ENCODE measurements at places on chromosomes 5 and 9.

GRCh38 chr9:5512658-5513452 lies 2.5 kb downstream of the PDCD1LG2 start:
- no peak for DNase-seq

DNA sequence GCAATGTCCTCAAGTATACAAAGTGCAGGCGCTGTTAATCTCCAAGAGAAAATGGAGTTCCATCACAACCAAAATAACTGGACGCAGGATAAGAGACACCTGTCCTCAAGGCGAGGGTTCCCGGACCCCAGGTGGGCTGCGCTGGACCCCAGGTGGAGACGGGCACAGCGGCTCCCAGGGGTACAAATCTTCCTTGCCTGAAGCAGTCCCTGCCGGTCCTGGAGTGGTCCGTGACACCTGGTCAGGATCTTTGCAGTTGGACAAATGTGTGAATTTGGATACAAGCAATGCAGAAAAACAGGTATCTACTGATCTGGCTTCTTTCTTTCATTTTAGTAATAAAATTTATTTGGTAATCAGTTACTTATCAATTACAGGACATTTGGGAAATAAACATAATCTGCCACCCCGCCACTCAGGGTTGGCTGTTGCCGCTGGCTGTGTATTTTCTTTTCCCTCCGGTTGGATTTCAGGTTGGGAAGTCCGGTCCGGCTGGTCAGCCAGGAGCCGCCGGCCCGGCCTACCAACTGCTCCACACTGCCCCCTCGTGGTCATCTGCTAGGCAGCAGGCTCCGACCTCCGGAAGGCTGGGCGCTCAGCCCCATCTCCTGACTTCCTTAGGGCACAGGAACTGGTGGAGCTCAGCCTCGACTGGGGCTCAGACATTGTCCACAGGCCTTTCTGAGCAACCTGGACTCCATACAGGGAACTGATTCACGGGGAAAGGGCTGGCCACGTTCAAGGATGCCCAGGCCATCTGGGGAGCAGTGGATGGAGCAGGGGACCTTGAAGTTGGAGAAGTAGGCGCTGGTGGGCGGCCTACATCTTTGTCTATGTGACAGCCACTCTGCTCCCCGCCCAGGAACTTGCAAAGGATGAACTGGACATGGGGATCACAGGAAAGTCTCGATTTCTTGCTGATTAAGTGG lies 43.4 kb downstream of the NXNL2 start:
- peak; percentile 45 for DNase-seq

GRCh38 chr9:32589083-32589723 lies 16.2 kb upstream of the NDUFB6 start:
- no peak for DNase-seq

DNA sequence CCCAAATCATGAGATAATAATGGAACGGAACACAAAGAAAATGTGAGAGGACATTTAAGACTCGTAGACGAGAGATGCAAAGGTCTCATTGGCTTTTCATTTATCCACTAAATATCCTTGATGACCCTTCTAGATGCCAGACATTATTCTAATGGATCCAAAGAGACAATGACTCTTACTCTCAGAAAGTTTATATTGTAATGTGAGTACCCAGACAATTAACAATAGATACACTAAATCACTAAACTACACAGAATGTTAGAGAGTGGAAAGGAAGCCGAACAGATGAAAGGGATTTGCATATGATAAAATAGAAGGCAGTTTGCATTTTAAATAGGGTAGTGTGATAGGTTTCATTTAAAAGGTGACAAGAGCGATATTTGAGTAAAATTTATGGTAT lies 973.3 kb downstream of the TAF11L14 start:
- no peak for DNase-seq

DNA sequence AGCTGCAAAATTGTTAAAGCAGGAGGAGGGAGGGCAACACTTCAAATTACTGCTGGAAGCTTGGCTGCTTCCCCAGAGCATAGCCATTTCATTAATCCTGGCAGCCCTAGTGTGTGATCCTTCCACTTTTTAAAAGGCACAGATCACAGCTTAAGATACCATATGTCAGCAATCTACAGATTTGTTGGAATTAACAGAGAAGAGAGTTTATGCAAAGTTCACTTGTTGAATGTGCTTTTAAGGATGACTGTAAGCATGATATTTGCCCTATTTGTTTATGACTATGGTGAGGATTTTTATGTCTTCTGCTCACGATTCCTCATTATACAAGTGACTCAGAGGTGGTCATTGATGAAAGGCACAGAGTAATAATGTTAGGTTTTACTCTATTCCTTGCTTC lies 156.0 kb upstream of the CDKN2B start:
- no peak for DNase-seq

DNA sequence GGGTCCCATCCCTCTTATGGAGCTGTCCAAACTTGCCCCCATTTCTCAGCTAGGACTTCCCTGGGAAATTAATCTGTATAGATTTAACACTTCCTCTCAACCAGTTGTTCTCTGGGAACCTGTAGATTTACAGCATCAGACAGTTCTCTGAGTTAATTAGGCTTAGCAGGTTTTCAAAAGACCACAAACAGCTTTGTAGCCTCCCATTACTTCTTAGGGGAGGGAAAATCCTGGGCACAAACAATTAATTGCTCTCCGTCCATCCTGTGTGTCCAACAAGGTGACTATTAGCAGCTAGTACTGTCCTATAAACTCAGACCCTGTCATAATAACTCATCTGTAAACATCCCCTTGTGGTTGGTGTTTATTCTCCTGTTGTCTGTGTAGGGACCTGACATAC lies 197.9 kb downstream of the GOLPH3 start:
- no peak for DNase-seq

DNA sequence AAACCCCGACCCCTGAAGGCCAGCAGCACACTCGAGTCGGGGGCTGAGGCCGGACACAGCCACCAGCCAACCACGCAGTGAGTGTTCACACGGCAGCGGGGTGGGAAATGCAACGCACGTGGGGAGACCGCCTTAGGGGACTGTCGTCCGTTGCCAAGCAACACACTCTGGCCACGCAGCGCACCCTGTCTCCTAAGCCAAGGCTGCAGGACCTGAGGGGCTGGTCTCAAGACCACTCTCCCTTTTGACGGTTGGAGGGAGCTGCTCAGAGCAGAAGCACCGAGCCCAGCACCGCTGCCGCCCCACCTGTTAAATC lies 7.5 kb downstream of the BRD9 start:
- DNase-seq = no peak

DNA sequence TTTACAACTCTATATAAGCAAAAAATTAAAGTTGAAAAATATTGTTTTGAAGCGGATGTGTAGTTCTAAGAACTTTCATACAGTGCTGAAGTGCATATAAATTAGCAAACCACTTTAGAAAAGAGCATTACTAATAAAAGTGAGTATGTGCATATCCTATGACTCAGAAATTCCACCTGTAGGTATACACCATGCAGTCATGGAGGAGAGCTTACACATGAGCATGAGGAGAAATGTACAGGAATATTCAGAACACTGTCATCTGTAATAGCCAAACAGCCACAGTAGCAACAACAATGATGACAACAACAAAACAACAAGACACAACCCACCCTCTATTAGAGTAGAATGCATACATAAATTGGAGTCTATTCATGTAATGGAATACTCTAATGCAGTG lies 138.2 kb upstream of the ARRDC3 start:
- DNase-seq = no peak

DNA sequence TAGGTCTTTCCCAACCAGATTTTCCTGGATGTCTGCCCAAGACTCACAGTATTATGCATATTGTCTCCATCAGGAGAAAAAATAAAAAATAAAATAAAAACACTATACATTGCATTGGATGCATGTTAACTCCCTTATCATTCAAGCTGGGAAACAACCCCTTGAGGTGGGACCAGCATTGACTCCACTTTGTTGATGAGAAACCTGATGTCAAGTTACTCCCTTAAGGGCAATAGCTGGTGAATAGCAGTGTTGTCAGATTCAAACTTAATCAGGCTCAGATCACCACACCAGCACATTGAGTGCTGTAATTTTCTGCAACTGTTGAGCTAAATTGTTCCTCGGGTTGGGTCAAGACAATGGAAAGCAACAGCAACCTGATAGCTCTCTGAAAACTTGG lies 264.0 kb upstream of the TRIM32 start:
- no peak for DNase-seq

- no peak for DNase-seq
These were observed 1.1 kb downstream of the CRAT start for GRCh38 chr9:129109537-129109903.

DNA sequence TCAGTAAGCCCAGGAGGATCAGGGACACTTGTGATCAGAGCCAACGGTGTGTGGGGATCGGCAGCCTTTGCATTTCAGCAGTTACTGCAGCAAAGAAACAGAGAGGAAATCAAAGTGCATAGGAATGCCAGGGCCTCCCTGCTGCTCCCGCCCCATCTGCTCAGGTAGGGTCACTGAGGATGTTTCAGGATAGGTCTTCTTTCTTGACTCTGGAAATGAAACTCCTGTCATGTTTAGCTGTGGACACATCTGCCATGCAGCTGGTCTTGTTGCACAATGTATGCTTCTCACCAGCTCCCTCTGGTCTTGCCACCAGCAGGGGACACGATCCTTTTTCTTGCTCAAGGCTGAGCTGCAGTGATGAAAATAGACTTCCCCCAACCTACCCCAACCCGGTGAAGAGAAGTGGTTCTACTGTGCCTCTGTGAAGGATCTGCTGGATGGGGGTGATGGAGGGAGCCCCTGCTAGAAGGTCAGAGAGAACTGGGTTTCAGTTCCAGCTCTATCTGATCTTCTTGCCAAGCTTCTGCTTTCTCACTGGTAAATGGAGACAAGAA lies 185.2 kb upstream of the KLF4 start:
- DNase-seq = no peak

- DNase-seq = no peak
These were observed 15.5 kb downstream of the B4GALT1 start for GRCh38 chr9:33151601-33152000.

DNA sequence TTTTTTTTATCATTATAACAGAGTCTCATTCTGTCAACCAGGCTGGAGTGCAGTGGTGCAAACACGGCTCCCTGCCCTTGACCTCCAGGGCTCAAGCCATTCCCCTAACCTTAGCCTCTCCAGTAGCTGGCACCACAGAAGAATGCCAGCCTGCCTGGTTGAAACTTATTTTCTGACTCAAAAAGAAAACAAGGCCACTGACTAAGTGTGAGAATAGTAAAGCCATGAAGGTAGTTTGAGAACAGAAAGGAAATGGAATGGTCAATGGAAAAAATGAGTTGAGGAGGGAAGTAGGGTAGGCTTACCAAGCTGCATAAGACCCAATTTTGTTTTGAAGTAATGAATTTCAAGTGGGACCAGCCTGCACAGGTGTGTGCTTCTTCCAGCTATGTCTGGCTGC lies 82.8 kb upstream of the RORB start:
- no peak for DNase-seq

Data from stimulated activated CD8-positive, alpha-beta memory T cell treated with anti-CD3 and anti-CD28 coated beads, Interleukin-7, amount 100 ng/mL, for 24 hours (primary cell).